ENCODE measurements at places on chromosomes 4 and X.

DNA sequence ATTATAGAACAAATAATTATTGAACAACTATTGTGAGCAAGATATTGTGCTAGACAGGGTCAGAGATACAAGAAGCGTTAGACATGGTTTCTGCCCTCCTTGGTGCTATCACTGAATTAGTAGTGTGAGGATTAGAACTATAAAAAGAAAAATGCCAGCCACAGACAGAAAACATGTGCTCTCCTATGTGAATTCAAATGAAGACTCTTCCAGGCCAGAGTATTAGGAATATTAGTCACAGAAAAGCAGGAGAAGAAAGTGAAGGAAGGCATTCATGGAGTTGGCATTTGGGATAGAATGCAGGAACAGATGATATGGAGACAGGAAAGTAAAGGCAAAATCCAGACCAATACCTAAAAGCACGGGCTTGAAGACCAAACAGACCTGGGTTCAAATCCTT lies 179.6 kb upstream of the TENM3 start:
- DNase-seq: no peak

DNA sequence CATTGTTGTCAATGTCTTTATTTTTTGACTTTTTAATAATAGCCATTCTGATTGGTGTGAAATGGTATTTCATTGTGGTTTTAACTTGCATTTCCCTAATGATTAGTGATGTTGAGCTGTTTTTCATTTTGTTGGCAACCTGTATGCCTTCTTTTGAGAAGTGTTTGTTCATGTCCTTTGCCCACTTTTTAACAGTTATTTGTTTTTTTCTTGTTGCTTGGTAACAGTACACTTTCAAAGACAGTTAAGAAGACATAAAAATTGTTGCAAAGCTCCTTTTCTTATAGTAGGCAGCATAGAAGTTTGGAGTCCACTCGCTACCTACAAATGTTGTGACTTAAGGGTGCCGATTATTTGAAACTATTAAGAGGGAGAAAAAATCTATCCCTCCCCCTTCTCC lies 48.7 kb upstream of the SLC7A11 start:
- DNase-seq: peak; percentile 11

DNA sequence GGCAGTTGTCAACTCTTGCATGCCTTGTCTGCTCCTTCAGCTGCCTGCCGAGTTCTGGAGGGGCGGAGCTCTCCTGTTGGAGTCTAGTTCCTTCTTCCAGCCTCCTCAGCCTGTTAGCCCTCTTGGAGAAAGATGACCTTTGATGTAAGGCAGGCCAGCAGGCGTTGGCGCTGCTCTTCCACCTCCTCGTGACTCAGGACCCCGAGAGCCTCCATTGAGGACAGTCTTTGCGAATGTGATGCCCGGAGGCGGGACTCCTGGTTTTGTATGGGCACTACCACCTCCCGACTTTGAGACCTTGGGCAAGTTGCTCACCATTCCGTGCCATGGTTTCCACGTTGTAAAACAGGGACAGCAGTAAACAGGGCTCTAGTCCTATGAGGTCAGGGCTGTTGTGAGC lies 108.3 kb downstream of the TENM3 start:
- DNase-seq: no peak

- no peak for DNase-seq
Observed at GRCh38 chrX:12026481-12026880, 111.8 kb upstream of the FRMPD4 start.

DNA sequence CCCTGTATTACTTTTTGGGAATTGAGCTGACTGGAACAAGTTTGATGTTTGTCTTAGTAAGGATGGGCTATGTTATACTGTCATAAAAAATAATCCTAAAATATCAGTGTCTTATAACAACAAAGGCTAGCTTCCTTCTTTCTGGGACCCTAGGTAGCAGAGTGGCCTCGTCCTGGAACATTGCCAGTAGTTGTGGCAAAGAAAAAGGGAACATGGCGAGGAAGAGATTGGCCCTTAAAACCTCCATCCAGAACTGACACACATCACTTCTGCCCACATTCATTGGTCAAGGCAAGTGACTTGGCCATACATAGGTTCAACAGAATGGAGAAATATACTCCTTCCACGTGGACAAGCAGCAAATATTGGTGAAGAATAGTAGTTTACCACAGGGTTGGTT lies 287.9 kb downstream of the PPP1R2C start:
- DNase-seq: no peak

All from NCI-H2029 (cell line).